ENCODE measurements at places on chromosomes 12 and 14. TPM values are rescaled to one million over a fixed set of nuclear protein-coding genes. Genes with fewer than 3 reads are reported as not detected.

DNA sequence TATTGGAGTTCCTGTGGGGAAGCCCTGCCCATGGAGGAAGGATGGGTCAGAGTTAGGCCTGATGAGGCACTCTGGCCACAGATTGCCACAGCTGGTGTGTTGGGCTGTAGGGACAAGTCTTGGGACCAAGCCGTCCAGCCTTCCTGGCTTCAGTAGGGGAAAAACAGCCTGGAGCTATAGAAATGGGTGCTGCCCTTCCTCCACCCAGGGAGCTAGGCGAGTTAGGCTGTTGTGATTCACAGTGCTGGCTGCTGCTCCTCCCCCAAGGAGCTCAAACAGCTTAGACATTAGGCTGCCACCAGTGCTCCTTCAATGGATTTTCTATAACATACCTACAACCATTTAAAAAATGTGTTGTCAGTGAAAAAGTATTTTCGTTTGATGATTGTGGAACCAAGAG lies 274.3 kb downstream of the RPL10L start:
- DNase-seq: no peak

GRCh38 chr12:112207397-112207924 lies 82.1 kb downstream of the TRAFD1 start:
- no peak for DNase-seq

The FBXL14 gene
- 5.9 TPM for total RNA-seq

- DNase-seq: peak; percentile 45
Measured at GRCh38 chr14:22890416-22890815, 7.4 kb downstream of the REM2 start.

DNA sequence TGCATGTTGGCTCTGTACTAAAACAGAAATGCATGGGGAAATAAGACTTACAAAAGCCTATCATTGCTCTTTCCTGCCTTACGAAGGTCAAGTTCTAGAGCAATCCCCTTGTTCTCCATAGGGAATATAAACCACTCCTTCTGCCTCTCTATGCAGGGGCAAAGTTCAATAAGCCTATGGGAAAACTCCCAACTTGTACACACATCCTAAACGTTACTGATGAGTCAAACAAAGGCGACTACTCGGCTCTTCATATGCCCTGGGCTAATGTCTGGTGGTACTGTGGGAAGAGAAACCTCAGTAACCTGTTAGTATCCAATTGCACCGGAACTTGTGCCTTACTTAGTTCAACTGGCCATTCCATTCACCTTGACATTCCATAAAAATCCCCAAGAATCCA lies 32.7 kb downstream of the PRMT8 start:
- no peak for DNase-seq

DNA sequence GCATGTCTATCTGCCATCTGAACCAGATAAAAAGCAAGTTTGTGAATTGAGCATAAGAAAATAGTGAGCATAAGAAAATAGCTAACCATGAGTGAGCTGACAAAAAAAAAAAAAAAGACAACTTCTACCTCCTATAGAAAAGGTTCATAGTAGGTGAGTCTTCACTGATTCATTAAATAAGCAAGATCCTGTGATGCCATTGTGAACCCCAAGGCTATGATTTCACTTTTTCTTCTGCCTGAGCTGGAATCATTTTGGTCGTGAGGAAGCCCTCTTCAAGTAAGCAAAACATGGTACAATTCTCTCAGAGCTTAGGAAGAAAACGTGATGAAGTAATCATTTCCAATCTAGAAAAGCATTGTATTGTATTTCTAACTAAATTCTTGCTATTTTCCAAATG lies 1.2 kb downstream of the PIK3C2G start:
- DNase-seq: peak; percentile 94

- DNase-seq: no peak
Measured at GRCh38 chr14:105069522-105069870, 4.3 kb upstream of the GPR132 start.

DNA sequence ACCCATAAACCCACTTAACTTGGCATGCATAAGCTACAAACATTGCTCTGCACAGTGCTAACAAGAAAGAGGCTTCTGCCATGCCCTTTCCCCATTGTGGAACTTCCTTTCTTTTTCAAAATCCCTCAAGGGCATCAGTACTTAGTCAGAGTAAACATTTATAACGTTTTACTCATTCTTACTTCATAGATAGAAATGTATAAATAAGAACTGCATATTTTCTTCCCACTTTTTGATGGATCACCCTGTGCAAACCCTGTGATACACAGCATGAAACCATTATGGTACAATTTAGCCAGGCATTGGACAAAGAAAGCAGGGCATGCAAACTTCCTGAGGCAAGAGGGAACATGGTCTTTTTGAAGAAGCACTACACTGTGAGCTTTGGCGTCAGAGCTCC lies 113.8 kb upstream of the FOXG1 start:
- DNase-seq: peak; percentile 94

The RD3L gene
- not detected for total RNA-seq

DNA sequence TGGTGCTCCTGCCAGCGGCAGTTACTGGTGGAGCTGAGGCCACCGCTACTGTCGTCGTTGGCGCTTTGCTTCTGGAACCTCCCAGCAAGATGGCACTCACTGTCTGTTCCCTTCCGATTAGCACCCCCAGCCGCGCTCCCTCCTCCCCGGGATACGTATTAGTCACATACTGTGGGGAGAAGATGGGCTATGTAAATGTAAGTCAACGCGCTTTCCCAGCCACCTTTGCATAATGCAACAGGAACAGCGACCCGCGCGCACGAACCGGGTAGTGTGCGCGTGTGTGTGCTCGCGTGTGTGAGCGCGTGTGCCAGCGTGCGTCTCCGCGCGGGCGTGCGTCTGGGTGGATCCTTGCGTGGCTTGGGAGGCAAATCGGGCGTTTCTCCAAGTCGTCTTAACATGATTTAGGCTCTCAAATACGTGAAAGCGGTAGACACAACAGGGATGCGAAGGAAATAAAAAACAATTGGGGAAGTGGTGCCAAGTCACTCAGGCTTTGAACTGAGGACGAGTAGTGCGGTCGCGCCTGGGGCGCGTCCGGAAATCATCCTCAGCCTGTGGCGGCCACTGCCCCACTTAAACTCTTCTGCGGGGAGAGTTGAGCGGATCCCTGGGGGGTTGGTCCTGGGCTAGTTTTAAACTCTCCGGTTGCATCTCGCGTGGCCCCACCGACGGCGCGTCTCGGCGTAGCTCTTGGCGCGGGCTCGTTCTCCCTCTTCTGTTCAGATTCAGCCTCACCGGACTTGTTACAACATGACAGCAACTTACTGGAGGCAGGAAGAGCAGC lies 1.8 kb downstream of the FLRT2 start:
- DNase-seq: peak; percentile 80

- no peak for DNase-seq
Measured at GRCh38 chr12:27330846-27331245, 1.8 kb upstream of the BMAL2 start.

DNA sequence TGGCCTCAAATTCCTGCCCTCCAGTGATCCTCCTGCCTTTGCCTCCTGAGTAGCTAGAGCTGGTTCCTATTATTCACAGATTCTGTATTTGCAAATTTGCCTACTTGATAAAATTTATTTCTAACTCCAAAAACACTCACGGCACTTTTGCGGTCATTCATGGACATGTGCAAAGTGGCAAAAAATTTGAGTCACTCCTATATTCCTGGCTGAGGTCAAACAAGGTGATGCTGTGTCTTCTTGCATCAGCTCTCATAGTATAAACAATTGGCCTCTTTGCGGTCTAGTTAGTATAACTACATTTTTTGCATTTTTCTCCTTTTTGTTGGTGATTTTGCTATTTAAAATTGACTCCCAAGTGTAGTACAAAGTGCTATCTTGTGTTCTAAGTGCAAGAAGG lies 24.7 kb downstream of the ATF1 start:
- no peak for DNase-seq

Data from foreskin keratinocyte (primary cell).